GM23248 (cell line): ENCODE measurements at places on chromosomes 12 and 14. TPM values are rescaled to one million over a fixed set of nuclear protein-coding genes. Genes with fewer than 3 reads are reported as not detected.

The HAL gene
- total RNA-seq, result not detected in 2 replicates

The FKBP11 gene
- total RNA-seq, result 17.4 and 28.1 TPM in 2 replicates

The AVPR1A gene
- total RNA-seq, result not detected in 2 replicates

The RASAL1 gene
- not detected in 2 replicates for total RNA-seq

The SLC10A1 gene
- total RNA-seq, result not detected in 2 replicates

The WNT1 gene
- not detected in 2 replicates for total RNA-seq

The TAS2R9 gene
- total RNA-seq, result not detected in 2 replicates

The KCNJ8 gene
- 17.8 and 19.6 TPM in 2 replicates for total RNA-seq

The LPAR5 gene
- total RNA-seq, result not detected in 2 replicates

The ANKS1B gene
- not detected in 2 replicates for total RNA-seq

The RNASE3 gene
- not detected in 2 replicates for total RNA-seq
